ENCODE measurements at places on chromosomes 12 and 14.

DNA sequence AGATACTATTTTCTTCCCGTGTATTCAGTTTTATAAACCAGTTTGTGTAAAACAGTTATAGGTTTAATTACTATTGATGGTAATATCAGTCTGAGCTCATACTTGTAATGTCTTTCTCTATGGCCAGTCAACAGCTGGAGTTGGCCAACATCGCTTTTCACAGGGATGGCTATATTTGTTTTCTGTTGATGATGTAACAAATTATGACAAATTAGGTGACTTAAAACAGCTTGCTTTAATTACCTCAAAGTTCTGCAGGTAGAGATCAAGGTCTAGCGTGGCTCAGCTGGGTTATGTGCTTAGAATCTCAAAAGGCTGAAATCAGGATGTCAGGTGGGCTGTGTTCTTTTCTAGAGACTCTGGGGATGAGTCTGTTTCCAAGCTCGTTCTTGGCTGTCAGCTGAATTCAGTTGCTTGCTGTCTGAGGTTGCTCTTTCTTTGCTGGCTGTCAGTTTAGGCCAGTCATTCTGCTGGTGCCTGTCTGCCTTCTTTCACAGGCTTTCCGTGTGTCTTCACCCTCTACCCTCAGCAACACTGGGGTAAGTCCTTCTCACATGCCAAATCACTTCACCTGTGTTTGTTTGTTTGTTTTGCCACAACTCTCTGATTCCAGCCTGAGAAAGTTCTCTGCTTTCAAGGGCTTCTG lies 370.2 kb upstream of the E2F7 start:
- no peak for DNase-seq

DNA sequence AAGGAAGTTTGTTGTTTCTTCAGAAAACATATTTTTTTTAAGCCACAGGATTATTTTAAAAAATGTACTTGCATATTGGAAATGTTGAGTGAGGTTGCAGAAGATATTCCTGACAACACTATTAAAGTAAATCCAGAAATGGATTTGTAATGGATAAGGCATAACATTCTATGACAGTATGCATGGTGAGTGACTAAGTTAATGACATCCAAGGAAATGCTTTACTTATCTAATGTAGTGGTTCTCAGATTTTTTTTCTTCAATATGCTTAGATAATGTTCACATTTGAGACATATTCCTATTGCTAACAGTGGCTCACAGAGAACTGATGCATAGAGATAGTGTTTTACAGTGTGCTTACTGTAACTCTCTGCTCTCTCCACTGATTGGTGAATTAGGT lies 49.4 kb downstream of the ZDHHC17 start:
- DNase-seq: no peak

DNA sequence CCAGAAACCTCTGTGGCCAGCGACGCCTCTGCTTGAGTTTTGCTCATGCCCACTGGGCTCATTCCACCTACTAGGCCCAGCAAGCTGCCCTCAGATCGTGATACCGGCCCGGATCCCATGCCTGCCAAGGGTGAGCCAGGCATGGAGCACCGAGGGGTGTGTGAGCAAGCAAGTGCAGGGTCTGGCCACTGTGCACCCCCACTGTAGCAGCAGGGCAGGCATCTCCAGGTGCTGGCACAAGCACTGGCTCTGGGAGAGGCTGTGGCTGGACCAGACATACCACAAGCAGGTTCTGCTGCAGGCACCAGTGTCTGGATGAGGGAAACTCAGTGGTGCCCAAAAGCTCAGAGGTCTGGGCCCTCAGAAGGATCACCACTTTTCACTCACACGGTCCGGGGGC lies 20.6 kb downstream of the FAM186A start:
- no peak for DNase-seq

DNA sequence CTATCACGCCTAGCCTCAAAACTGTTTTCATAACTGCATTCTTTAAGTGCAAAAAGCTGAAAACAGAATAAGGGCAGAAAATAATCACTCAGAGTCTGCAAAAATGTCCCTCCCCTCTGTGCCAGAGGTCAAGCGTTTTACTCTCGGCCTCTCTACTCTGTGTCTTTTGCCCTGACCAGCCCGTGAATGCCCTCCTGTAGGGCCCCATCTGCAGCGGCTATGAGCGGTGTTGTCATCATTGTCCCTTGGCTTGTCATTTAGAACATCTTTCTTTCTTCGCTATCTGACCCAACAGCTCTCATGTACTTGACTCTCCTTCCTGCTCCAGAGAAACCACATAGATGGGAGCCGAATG lies 21.7 kb downstream of the ELK3 start:
- DNase-seq: no peak

GRCh38 chr14:96626916-96627315 lies 124.7 kb downstream of the PAPOLA start:
- no peak for DNase-seq

GRCh38 chr14:64387232-64387781 lies 846 bp upstream of the MTHFD1 start:
- DNase-seq: peak; percentile 0

DNA sequence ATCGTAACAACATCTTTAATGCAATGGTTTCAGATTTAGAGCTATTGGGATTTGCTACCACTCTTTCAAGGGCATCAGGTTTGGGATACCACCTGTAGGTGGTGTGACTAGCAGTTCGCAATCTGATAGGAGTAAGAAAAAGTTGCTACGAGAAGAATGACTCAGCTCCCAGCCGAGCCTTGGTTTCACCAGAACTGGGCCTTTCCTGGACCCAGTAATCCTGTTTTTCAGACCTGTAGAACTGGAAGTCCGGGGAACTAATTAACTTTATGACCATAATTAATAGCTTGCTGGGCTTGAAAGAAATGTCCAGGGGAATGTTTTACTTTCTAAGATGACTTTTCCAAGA lies 770 bp downstream of the ABHD4 start:
- DNase-seq: peak; percentile 14

- no peak for DNase-seq
These were observed 76.3 kb upstream of the LMNTD1 start for GRCh38 chr12:25629341-25629740.

DNA sequence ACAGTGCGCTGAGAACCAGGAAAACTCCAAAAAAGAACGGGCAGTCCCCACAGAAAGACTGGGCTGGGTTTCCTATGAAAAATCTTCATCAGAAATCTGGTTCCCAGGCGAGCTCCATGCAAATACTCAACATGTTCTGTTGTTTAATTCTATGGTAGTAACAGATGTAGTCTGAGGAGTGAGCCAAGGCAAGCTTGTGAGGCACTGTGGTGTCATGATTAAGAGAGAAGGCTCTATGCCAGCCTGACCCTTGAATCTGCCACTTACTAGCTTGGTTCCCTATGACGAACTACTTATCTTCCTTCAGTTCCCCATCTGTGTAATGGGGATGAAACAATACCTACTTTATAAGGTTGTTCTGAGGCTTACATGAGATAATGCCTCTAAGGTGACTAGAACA lies 10.7 kb downstream of the POMT2 start:
- no peak for DNase-seq

GRCh38 chr12:131434208-131435125 lies 276.4 kb upstream of the SFSWAP start:
- no peak for DNase-seq
